Transverse colon (tissue), 4 donors: ENCODE measurements at places on chromosomes 5 and 9. TPM values are rescaled to one million over a fixed set of nuclear protein-coding genes. Genes with fewer than 3 reads are reported as not detected.

DNA sequence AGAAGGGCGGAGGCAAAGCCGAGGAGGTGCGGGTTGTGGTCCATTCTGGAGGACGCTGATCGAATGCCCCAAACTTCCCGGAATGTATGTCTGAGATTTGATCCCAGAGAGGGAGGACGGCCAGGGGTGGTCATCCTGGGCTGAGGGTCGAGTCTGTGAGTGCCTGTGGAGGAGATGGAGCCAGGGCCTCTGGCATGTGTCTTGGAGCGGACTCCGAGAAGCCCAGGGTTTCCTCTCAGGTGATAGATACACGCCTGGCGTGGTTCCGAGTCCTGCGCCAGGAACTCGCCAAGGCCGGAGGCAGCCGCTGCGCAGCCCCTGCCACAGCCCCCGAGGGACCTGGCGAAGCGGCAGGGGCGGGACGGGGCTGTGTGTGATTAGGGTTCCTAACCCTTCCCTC is 363 bp downstream of the ZNF454 start:
- H3K27ac ChIP-seq: peak overlapping the region; percentile 75
- H3K27me3 ChIP-seq: no peaks in the 10 kb centered on the region
- peak overlapping the region; percentile 62 for H3K4me3 ChIP-seq
- no peaks in the 10 kb centered on the region for H3K36me3 ChIP-seq
- DNase-seq: no peak

GRCh38 chr9:72390907-72391306 is 25.9 kb upstream of the ZFAND5 start:
- no peaks in the 10 kb centered on the region for H3K36me3 ChIP-seq
- H3K27ac ChIP-seq: no peak overlapping the region
- no peaks in the 10 kb centered on the region for H3K4me1 ChIP-seq
- H3K27me3 ChIP-seq: no peaks in the 10 kb centered on the region

GRCh38 chr5:58987193-58987592 is 404.3 kb downstream of the RAB3C start:
- H3K36me3 ChIP-seq: no peaks in the 10 kb centered on the region
- no peaks in the 10 kb centered on the region for H3K4me1 ChIP-seq
- DNase-seq: no peak
- H3K27me3 ChIP-seq: no peaks in the 10 kb centered on the region

GRCh38 chr9:136135326-136136126 is 16.9 kb upstream of the TMEM250 start:
- peaks cover 87% of the 10 kb centered on the region for H3K27me3 ChIP-seq
- no peaks in the 10 kb centered on the region for H3K36me3 ChIP-seq
- H3K4me3 ChIP-seq: no peak overlapping the region
- no peak for DNase-seq

- H3K27me3 ChIP-seq: no peaks in the 10 kb centered on the region
- peaks cover 14% of the 10 kb centered on the region for H3K4me1 ChIP-seq
- H3K27ac ChIP-seq: no peak overlapping the region
- H3K4me3 ChIP-seq: no peak overlapping the region
- DNase-seq: no peak
- no peaks in the 10 kb centered on the region for H3K36me3 ChIP-seq
Measured at GRCh38 chr5:79135790-79136553, 24.4 kb downstream of the BHMT start.

GRCh38 chr9:16275795-16276624 is 594.5 kb downstream of the BNC2 start:
- DNase-seq: no peak
- H3K27ac ChIP-seq: no peak overlapping the region
- H3K27me3 ChIP-seq: no peaks in the 10 kb centered on the region

DNA sequence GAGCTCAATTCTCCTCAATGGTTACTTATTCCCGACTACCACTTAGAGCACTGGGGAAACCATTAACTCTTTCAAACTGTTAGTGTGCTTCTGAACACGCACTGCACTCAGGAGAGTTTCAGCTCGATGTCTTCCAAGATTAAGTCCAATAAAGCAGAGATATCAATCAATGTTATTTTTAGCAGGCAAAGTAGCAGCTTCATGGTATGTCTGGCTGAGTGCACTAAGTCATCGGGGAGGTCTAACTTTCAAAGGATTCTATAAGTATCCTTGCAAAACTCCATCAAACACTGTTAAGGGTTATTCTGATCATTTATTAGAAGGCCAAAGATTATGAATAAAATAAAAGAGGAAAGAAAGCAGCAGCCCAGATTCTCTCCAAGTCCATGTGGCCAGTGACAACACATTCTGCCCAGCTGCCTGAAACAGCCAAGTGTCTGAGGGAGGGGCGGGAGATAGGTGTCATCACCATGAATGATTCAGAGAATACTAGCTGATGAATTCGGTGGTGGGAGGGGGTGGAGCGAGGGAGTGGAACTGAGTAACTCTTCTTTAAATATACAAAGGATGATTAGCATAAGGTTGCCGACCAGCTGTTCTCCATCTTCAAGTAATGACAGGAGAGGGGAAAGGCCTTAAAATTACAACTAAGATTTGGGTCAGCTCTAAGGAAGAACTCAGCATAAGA is 21.3 kb downstream of the NREP start:
- peak; percentile 17 for DNase-seq
- H3K4me3 ChIP-seq: no peak overlapping the region
- H3K27ac ChIP-seq: no peak overlapping the region
- H3K4me1 ChIP-seq: peaks cover 10% of the 10 kb centered on the region

DNA sequence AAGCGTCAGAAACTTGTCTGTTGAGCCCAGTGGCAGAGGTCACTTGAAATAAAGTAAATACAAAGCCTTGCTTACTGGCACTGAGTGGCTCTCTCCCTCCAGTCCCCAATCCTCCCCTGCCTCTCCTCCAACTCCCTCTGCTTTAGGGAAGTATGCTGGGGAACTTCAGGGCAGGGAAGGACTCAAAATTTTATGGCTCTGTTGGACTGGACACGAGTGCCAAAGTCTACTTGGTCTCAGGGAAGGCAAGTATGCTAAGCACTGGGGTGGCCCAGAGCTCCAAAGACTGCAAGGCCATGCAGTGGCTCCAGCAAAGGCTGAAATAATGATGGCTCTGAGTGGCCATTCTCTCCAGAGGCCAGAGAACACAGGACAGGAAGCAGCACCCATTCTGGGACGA is 9.6 kb downstream of the PLGRKT start:
- no peak overlapping the region for H3K27ac ChIP-seq
- H3K4me3 ChIP-seq: no peak overlapping the region
- H3K27me3 ChIP-seq: no peaks in the 10 kb centered on the region
- no peaks in the 10 kb centered on the region for H3K36me3 ChIP-seq
- no peaks in the 10 kb centered on the region for H3K4me1 ChIP-seq

DNA sequence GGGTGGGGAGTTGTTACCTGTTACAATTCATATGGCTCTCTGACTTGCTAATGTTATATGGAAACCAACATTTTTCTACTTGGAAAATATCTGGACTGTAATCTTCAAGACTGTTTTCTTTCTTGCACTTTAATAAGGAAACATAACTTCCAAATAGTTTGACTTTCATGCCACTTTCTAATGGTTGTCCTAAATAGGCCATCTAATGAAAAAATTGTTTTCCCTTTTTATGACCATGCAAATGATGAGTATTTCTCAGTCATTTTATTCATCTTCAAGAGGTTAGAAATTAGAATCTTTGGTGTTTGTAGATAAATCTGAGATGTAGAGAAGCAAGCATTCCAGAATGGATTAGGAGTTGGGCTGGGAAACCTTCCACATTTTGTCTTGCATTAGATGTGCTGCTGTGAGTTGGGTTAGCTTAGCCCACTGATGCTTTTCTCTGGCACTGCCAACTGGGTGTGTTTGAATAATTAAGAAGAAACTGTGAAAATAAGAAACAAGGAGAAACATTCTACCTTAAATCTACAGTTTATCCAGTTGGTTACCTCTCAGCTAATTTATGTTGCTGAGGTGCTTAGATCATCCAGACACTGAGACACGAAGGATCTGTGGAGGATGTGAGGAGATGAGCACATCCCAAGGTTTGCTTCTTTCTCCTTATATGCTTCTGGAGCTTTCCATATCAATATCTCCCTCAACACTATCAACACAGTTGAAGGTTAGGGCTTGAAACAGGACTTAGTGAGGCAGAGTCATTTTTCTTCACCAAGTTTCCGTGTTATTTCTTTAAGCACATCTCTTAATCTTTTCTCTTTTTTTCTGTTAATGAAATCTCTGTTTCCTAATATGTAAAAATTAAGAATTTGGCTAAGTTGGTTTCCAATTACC is 2.7 kb downstream of the RASGRF2 start:
- no peak overlapping the region for H3K4me3 ChIP-seq
- H3K4me1 ChIP-seq: peaks cover 26% of the 10 kb centered on the region
- no peak overlapping the region for H3K27ac ChIP-seq
- H3K27me3 ChIP-seq: peaks cover 25% of the 10 kb centered on the region

DNA sequence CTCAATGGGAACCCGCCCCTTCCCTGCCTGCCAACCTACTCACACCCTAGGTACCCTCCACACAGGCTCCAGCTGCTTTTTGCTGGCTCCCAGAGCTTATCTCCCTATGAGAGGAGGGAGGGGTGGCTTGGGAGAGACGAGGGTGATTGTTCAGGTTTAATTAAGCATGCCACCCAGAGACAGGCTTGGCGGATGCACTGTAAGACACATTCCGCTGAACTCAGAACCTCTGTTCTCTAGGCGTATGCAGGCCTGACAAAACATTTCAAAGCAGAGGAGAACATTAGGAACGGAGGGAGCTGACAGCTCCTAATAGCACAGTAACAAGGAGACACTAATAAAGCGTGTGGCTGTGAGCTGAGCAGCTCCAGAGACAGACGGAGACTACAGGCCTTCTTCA is 80.1 kb downstream of the TRIM32 start:
- H3K27me3 ChIP-seq: no peaks in the 10 kb centered on the region
- no peak for DNase-seq
- no peak overlapping the region for H3K4me3 ChIP-seq
- H3K36me3 ChIP-seq: no peaks in the 10 kb centered on the region
- no peaks in the 10 kb centered on the region for H3K4me1 ChIP-seq

DNA sequence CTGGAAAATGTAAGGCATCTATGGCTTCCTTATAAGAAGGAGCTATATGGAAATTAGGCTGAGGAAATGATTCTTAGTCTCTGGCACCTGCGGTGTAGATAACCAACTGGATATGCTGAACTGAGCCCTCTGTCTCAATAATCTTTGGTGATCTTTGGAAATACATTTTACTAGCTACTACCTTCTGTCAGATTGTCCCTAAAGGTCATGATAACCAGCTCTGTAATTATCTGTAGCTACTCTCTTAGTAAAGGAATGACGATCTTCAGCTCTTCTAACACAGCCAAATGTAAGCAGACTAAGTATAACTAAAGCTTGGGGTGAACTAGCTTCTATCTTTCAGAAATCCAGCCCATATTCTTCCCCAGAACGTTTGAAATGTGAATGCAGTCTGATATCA is 124.9 kb upstream of the GRHPR start:
- H3K27ac ChIP-seq: no peak overlapping the region
- no peaks in the 10 kb centered on the region for H3K36me3 ChIP-seq
- no peak overlapping the region for H3K4me3 ChIP-seq
- H3K4me1 ChIP-seq: no peaks in the 10 kb centered on the region
- H3K27me3 ChIP-seq: no peaks in the 10 kb centered on the region

GRCh38 chr9:13804532-13804931 is 509.4 kb downstream of the NFIB start:
- no peak overlapping the region for H3K27ac ChIP-seq
- no peaks in the 10 kb centered on the region for H3K4me1 ChIP-seq
- H3K36me3 ChIP-seq: no peaks in the 10 kb centered on the region
- DNase-seq: no peak

- no peak for DNase-seq
- no peaks in the 10 kb centered on the region for H3K4me1 ChIP-seq
- no peak overlapping the region for H3K27ac ChIP-seq
- no peak overlapping the region for H3K4me3 ChIP-seq
- no peaks in the 10 kb centered on the region for H3K27me3 ChIP-seq
- no peaks in the 10 kb centered on the region for H3K36me3 ChIP-seq
Measured at GRCh38 chr9:19445452-19445851, 36.6 kb downstream of the ACER2 start.

GRCh38 chr5:41371738-41372137 is 138.7 kb downstream of the PLCXD3 start:
- no peak overlapping the region for H3K27ac ChIP-seq
- H3K4me3 ChIP-seq: no peak overlapping the region
- H3K27me3 ChIP-seq: no peaks in the 10 kb centered on the region
- no peaks in the 10 kb centered on the region for H3K4me1 ChIP-seq
- no peak for DNase-seq

The SPATA31E1 gene
- not detected for total RNA-seq

The ABHD17B gene
- total RNA-seq: 10.8 TPM

The PRRT1B gene
- total RNA-seq: 12.3 TPM

The GDA gene
- 58.4 TPM for total RNA-seq

The PFN3 gene
- not detected for total RNA-seq

The CCNJL gene
- total RNA-seq: 29.8 TPM

The SLC34A3 gene
- not detected for total RNA-seq

The LCNL1 gene
- total RNA-seq: 0.27 TPM

The KIF24 gene
- 0.37 TPM for total RNA-seq

The ASTN2 gene
- 5.6 TPM for total RNA-seq

The TMEM171 gene
- total RNA-seq: 70.8 TPM
